OCI-LY7 (cell line): ENCODE measurements at places on chromosomes 16 and 17.
A peak's percentile ranks its signal among the peaks of the same experiment; 100 is the strongest.

- DNase-seq = no peak
Measured at GRCh38 chr17:77503916-77504651, 363.3 kb downstream of the SEC14L1 start.

GRCh38 chr16:21628772-21629171, 23.6 kb downstream of the IGSF6 start:
- no peak for DNase-seq

DNA sequence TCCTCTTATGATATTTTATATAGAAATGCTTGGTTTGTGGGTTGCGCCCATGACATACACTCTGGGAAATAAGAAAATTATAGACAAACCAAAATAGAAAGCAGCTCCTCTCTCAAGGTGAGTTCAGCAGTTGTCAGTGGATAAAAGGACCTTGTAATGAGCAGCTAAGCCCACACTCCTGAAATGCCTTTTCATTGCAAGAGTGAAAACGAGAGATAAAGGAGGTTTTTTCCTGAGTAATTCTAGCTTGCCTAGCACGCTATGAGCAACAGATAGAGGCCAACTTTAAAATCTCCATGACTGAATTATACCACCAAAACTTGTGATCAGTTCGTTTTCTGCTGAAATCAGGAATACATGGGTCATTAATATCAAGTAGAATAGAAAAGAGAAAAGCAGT, 261.8 kb upstream of the CACNG5 start:
- no peak for DNase-seq

GRCh38 chr16:86157616-86158247, 258.8 kb downstream of the IRF8 start:
- no peak for DNase-seq

- DNase-seq = no peak
Measured at GRCh38 chr17:2815781-2816185, 19.5 kb downstream of the RAP1GAP2 start.

DNA sequence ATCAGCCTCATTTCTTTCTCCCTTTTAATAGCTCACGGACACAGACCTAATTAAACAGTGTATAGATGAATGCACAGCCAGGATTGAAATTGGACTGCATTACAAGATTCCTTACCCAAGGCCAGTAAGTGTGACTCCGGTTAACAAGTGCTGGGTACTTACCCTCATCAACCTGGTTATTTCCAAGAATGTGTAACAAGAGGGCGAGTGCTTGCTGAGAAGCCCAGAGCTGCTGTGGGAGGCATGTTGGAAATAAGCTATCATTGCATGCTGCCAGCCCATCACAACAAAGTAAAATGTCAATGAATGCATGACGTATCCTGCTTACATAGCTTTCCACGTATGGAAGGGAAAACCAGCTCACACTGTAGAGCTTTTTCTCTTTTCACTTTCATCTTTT, 19.5 kb downstream of the LYRM1 start:
- DNase-seq = no peak

GRCh38 chr17:57104461-57105175, 19.6 kb downstream of the AKAP1 start:
- no peak for DNase-seq

GRCh38 chr17:61340431-61341209, 59.0 kb upstream of the TBX2 start:
- no peak for DNase-seq

DNA sequence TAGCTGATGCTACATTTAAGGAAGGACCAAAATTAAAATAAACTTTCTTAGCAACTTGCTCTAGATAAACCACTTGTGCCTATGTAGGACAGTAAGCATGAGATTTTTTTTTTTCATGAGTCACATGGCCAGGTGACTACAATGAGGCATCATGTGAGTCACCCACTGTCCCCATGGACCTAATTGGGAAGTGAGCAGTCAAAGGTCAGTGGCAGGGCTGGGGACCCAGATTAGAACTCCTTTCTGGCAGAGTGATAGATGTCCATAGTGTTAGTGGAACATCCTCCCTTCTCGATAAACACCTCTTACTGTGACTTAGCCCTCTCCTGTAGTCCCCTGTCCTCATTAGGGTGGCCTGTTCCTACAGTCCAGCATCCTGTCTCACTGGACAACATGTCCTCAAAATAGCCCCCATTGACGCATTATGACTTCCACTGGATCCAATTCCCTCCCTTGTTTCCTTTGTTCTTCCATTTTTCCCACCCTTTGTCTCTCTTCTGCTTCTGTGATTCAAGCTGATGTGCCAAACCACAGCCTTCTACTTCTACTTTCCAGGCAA, 12.4 kb downstream of the ITGB3 start:
- DNase-seq = no peak

GRCh38 chr16:21946889-21947635, 6.1 kb upstream of the UQCRC2 start:
- no peak for DNase-seq

DNA sequence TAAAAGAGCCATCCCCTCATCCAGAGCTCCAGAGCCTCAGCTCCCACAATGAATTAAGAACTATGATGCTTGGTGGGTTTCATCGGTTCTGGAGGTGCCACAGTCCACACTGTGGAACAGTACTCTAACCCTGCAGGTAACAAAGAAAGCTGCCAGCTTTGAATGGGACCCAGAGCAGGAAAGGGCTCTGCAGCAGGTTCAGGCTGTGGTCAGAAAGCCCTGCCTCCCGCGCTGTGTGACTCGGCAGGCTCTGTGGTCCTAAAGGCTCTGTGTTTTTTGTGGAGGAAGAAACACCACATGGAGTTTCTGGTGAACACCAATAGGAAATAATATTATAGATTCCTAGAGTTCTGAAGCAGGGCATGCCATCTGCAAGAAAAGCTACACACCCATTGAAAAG, 32.5 kb downstream of the MRPS23 start:
- no peak for DNase-seq

GRCh38 chr16:80932708-80933095, 74.0 kb downstream of the CMC2 start:
- DNase-seq = no peak

GRCh38 chr16:53083119-53083518, 28.3 kb downstream of the CHD9 start:
- DNase-seq = no peak

DNA sequence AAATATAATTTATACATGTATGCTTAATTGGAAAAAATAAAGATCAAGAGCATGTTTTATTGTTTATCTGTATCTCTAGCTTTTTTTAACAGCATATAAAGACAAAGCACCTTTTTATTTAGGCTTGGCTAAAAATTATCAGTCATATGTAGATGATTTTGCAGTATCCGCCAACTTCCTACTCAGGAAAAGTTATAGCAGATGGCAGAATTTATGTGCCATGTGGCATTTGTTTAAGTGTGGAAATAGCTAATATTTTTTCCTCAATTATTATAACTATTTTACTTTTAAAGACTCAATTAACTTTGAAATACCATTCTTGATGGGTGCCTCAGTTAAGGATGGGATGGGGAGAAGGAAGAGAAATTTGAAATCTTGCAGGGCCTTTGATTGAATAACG, 762.1 kb upstream of the RBFOX1 start:
- no peak for DNase-seq

DNA sequence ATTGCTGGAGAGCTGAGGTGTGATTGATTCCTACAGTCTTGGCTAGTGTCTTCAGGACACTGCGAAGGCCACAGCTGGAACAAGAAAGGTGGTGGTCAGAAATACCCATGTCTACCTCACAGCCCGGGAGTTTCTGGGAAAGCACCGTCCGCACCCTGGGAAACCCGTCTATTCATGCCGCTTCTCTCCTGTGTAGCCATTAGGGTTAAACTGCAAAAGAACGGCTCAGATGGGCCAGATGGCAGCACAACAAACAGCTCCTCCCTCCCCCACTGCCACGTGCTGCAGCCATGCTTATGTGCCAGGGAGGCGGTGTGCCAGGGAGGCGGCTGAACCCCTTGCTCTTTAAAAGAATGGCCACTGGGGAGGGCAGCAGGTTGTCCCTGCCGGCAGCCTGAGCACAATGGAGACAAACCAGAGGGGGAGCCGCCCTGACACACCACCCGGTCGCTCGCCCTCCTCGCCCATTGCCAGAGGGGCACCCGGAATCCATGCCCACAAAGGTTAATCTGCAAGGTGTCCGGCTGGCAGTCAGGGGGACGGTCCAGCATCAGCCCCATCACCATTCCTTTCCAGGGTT, 65.2 kb downstream of the CYTH1 start:
- DNase-seq = peak; percentile 67

DNA sequence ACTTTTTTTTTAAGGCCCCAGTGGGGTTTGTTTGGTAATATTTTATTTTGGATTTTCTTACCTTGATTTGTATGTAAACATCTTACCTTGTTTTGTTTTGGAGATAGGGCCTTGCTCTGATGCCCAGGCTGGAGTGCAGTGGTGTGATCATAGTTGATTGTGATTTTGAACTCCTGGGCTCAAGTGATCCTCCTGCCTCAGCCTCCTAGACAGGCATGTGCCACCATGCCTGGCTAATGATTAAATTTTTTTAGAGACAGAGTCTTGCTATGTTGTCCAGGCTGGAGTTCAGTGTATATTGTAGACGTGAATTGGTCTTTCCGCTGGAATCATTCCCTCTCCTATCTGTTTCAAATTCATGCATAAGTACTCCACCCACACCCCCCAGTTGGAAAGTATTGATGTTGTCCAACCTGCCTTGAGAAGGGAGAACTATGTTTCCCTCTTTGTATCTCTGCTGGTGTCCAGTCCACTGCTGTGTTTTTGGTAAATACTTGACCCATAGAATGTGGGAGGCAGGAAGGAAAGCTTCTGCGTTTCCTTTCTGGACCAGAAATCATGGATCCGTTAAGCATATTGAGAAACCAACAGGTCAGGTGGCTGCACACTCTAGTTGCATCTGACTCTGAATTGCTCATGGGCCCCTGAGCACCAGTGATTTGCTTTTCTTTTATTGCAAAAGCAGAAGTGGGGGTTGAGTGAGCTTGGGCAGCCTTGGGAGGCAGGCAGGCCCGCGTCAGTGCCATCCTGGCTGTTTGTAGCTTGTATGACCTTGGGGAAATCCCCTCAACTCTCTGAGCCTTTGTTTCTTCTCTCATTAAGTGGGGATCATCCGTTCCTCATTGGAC, 25.0 kb downstream of the RMI2 start:
- peak; percentile 92 for DNase-seq

GRCh38 chr17:41777157-41777573, 9.3 kb downstream of the JUP start:
- DNase-seq = no peak
